ENCODE measurements at places on chromosomes 7 and 10.

- DNase-seq = no peak
Measured at GRCh38 chr7:48255046-48255445, 83.8 kb downstream of the ABCA13 start.

GRCh38 chr7:17943006-17943405 is 2.7 kb upstream of the SNX13 start:
- no peak for DNase-seq

DNA sequence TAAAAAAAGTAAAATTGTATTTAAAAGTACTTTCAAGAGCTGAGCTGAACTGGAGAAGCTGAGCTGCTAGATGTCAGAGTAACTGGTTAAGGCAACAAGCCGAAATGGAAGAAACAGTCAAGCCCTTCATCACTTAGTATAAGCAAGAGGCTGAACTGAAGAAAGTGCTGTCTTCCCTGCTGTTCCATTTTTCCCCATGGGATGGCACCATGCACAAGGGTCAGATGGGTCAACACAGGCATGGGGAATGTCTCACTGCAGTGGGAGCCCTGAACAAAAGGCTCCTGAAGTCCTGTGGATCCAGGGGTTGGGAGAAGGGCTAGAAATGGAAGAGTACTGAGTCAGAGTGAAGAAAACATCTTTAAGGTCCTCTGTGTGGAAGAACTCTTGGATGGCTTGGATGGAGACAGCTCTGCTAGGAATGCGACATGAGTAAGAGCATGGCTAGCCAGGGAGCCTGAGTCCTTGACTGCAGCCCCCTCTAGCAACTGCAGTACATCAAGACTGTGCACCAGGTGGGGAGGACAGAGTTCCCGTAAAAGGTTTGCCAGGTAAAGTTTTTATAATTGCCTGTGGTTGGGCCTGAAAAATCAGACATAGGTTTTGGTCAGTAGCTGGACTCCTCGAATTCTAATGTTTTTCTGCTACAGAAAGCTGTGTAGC is 348.3 kb downstream of the GPR158 start:
- DNase-seq = peak; percentile 60

DNA sequence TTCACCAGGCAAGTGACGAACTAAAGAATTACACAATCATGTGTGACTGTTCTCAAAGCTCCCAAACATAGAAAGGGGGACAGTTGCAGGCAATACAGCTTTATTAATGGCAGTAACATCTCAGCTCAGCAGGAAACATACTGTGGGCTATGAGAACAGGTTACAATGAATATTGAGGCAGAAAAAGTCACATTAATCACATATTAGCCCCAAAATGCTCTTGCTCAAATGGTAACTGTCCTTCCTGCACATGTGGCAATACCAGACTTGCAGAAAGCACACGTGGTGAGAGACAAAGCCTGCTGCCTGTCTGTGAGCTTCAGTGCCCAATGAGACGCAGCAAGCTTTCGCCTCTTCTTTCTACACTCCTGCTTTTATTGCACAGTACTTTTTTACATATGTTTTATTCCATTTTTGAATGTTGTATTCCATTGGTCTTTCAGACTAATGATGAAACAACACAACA is 104.9 kb upstream of the ACBD5 start:
- DNase-seq = no peak

GRCh38 chr10:132405463-132405991 is 8.5 kb downstream of the PWWP2B start:
- DNase-seq = no peak

DNA sequence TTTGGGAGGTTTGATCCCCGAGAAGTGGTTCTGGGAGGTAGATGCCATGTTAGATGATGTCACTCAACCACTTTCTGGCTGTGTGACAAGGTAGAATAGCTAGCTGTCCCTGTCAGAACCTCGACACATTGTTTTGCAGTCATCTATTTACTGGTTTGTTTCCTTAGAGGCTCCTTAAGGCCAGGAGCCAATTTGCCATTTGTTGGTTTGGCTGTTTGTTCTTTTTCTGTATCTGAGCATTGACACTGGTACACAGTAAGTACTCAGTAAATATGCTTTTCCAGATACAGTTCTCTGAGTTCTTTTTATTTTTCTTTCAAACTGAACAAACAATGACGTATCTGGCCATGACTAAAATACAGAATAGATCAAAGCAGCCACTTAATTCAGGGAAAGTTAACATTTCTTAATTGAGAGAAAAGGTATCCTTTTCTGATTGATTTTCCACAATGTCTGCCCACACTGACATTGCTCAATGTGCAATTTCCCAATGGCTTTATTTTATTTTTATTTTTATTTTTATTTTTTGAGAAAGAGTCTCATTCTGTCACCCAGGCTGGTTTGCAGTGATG is 121.6 kb downstream of the SPAG6 start:
- no peak for DNase-seq

DNA sequence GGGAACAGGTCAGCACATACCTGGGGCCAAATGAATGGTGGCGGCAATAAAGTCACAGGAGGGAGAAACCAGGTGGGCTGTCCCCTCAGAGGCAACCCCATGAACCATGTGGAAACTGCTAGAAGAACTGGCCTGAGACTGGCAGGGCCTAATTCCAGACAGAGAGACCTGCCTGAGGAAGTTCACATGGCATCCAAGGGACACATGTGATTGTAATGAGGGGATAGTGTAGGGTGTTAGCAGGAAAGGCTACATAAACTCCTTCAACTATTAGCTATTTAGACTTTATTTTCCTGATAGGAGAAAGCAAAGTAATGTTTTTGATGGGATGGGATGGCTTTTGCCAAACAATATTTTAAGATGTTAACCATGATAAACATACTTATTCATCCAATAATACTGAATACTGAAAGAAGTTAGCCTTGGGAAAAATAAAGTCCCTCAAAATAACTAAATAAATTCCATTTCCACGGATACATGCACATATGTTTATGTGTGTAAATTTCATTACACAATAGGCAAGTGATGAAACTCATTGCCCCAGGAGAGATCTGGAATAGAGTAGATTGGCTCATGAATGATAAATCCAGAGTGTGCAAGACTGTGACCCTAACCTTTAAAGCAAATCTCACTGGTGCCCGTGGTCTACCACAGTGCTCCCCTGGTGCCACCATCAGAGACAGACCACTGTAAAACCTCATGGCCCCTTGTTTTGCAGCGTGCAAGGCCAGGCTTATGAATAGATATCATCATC is 137.0 kb downstream of the NRF1 start:
- DNase-seq = no peak

- DNase-seq = no peak
Measured at GRCh38 chr7:131626643-131627042, 70.2 kb upstream of the PODXL start.

DNA sequence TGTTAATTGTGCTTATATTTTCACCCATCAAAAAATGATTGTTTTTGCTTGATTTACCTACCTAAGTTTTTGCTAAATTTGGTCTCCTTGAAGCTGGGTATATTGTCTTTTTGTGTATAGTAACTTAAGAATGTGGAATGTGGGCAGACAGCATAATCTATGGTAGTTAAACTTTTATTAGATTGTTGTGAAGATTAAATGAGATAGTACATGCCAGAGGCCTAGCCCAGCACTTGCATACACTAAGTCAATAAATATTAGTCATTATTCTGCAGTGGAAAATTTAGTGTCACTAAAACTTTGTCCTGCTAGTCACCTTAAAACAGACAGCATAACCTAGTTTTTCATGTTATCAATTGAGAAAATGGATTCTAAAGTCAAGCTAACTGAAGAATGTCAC is 19.3 kb upstream of the RPA3 start:
- no peak for DNase-seq

- no peak for DNase-seq
Measured at GRCh38 chr7:88226886-88227516, 7.2 kb upstream of the SRI start.

GRCh38 chr10:1256432-1256725 is 200.2 kb downstream of the WDR37 start:
- DNase-seq = no peak

GRCh38 chr10:27815261-27815660 is 69.6 kb upstream of the MKX start:
- DNase-seq = no peak

GRCh38 chr10:113621799-113622198 is 42.0 kb downstream of the NRAP start:
- no peak for DNase-seq

DNA sequence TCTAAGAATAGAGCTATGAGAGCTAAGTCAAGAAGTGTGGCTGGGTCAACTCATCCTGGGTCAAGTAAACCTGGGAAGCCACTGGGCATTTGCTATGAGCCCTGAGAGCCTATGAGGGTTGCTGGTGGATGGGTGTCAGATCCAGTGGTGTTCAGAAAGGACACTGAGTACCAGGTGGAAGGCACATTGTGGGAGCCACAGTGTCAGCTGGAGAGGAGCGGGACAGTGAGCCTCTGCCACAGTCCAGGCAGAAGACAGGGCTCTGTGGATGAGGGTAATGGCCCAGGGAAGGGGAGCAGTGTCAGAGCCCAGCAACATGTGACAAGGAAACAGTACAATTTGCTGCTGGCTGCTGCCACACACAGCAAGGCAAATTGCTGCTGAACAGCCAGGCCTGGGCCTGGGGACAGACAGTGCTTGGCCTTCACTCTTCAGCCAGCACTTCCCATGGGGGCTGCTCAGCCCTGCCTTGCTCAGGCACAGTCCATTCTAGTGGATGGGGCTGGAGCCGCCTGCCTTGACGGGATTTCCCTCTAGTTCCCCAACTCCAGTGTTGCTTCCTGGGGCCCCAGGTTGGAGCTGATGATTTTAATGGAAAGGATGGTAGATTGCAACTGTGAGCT is 90.9 kb upstream of the CHST15 start:
- no peak for DNase-seq

- DNase-seq = no peak
Measured at GRCh38 chr10:126119599-126119998, 223.2 kb downstream of the FANK1 start.

- DNase-seq = no peak
Measured at GRCh38 chr10:133379152-133379800, at the start of gene PAOX. Gene PAOX (plus strand): TSS chr10:133379262. CDS start chr10:133379317, 55 bp downstream.

DNA sequence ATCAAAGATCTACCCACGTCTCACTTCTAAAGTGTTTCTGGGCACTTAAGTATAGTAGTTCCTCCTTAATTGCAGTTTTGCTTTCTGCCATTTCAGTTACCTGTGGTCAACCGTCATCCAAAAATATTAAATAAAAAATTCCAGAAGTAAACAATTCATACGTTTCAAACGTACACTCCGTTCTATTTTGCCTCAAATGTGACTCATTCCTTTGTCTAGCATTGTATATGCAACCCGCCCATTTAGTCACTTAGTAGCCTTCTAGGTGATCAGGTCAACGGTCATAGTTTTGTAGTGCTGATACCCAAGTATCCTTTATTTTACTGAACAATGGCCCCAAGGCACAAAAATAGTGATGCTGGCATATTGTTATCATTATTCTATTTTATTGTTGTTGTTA is 33.8 kb downstream of the HGF start:
- no peak for DNase-seq

GRCh38 chr10:19620811-19621210 is 195.4 kb upstream of the PLXDC2 start:
- DNase-seq = no peak

- DNase-seq = no peak
Measured at GRCh38 chr7:66867198-66867790, 53.7 kb upstream of the TMEM248 start.

DNA sequence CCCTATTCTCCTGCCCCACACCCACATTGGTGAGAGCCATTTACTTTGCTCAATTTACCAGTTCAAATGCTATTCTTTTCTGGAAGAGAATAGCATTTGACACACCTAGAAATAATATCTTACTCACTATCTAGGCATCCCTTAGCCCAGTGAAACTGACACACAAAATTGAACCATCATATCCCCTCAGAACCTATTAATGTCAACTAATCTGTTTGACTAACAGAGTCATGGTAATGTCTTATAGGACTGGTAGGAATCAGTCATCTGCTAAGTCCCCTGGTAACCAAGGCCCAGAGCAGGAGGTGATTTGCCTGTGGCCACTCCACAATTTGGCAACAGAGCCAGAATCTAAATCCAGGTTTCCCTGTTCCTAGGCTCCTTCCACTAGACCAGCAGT is 63.3 kb downstream of the PPP1R3C start:
- DNase-seq = no peak

DNA sequence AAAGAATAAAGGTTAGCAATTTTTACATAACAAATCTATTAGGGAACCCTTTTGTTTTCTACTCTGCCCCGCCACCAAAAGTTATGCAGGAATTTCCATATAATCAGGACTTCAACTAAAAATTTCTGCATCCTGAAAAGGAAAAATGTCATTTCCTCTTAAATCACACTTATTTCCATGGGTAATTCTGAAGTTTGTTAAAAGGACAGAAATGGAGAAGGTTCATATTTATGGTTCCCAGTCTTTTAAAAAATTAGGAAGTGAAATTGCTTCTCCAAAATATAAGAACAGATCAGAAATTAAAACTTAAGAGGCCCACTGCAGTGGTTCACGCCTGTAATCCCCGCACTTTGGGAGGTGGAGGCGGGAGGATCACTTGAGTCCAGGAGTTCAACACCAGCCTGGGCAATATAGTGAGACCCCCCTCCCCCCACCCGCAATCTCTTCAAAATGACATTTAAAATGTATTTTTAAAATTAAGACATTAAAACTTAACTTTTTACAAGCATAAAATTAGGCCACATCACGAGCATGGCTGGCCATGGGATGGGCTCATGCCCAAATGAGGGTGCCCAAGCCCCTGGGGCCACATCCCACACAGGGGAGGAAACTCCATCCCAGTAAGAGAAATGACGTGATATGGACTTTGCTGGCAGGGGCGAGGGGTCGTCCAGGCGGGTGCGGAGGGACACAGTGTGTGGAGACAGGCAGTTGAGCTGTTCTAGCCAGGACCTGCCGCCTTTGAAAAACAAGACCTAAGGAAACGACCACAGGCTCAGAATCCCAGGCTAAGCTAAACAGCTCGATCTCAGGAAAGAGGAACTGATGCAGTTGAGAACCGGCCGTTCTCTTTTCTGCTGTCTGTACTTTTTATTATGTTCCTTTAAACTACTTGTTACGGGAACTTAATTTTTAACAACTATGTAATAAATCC is 51.3 kb upstream of the NFE2L3 start:
- no peak for DNase-seq

- DNase-seq = no peak
Measured at GRCh38 chr10:78267598-78267997, 233.9 kb downstream of the RPS24 start.

DNA sequence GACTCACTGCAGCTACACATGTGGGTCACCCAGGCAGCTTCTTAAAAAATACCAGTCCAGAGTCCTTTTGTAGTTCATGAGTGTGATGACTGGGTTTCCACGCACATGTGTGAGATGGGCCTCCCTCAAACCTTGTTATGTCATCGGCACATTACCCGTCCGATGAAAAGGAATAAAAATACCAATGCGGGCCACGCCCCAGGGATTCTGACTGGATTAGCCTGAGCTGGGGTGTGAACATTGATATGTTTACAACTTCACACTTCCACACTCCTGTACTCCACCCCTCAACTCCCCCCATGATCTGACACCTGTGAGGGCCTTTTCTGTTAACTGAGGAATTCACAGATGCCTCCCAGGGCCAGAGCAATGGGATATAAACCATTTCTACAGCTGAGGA is 6.2 kb downstream of the SLC29A3 start:
- DNase-seq = no peak

GRCh38 chr7:77791336-77791735 is 6.9 kb downstream of the TMEM60 start:
- no peak for DNase-seq
